DND-41 (cell line): ENCODE measurements at places on chromosomes 7 and 10.

DNA sequence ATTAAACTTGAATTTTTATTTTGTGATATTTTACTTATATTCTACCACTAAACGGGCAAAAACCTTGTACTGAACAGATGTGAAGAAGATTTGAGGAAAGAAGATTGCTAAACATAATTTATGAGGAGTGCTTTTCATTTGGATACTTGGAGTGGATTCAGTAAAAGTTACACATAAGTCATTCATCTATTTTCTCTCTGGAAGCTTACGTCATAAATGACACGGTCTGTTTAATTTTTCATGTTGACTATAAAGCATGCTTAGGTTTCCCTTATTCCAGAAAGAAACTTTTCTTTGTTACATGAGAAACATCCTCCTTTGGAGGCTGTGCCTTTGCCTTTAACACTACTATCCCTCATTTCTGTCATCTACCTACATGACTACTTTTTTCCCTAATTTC is 53.9 kb downstream of the TFEC start:
- no peak for DNase-seq

DNA sequence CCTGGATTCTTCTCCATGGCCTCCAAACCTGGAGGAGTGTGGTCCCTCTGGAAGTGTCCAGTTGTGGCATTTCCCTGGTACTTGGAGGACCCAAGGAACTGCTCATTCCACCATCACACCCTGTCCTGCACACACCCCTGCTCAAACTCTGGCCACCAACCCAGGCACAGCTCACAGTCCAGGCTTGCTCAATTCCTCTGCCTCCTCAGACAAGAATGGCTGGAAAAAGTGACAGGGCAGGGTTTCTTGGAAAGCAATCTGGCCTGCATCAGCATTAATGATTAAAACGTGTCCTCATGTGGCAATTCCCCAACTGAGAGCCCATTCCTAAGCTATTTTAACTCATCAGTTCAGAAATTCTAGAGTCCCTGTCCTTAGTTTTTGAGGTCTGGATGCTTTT is 17.2 kb upstream of the TPST1 start:
- no peak for DNase-seq

GRCh38 chr7:91265693-91266066 is 1.4 kb downstream of the FZD1 start:
- no peak for DNase-seq

GRCh38 chr7:73978661-73979563 is 49.1 kb upstream of the ELN start:
- DNase-seq, result peak; percentile 33

DNA sequence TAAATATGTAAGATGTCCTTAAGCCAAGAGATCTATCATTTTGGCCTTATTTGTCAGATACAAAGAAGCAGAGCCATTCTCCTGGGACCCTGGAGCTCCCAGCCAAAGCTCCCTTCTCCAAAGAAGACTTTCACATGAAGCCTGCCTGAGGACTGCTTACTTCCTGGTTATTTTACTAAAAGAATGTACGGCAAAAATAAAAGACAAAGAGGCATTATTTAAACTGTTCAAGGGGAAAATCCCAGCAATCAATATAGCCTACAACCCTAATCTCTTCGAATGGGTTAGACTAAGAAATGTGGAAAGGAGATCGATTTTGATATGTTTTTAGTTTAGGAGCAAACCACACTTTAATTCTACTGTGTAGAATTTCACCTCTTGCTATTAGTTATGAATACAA is 237.9 kb upstream of the CTBP2 start:
- DNase-seq, result no peak

GRCh38 chr7:117152213-117153007 is 170.4 kb downstream of the WNT2 start:
- DNase-seq, result no peak

GRCh38 chr10:129968853-129969183 is 4.7 kb upstream of the EBF3 start:
- no peak for DNase-seq

- DNase-seq, result peak; percentile 49
These were observed 7.6 kb upstream of the LARP4B start for GRCh38 chr10:938941-939678.

DNA sequence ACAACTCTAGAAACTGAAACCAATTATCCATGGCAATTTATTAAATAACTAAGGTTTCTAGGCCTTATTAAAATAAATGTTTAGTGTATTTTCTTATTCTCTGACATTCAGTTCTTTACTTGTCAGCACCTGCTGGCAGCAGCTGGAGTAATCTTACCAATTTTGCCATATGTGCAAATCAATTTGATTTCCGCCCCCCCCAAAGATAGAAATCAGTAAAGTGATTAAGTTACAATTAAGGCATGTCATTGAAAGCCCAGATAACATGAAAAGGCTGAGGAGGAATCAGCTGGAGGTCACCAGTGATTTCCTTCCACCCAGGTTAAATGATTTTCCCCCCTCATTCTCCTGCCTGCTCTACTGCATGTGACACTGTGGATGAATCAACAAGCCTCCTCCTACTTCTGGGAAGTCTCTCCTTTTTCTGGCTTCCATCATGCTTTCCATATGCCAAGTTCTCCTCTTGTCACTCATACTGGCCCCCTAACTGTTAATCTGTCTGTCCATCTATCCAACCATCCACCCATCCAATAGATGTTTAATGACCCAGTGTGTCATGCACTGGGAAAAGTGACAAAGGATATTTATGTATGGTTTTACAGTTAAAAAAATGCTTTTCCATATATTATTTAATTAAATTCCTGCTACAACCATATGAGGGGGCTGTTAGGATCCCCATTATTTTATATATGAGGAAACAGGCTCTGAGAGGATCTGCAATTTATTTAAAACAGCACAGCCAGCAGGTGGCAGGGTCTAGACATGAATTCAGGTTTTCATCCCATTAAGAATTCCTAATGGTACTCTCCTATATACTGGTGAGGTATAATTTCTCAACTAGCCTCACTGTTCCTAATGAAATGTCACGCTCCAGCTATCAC is 116.5 kb downstream of the ATXN7L1 start:
- no peak for DNase-seq

GRCh38 chr10:61801484-61801883 is 100.0 kb upstream of the ARID5B start:
- DNase-seq, result no peak

DNA sequence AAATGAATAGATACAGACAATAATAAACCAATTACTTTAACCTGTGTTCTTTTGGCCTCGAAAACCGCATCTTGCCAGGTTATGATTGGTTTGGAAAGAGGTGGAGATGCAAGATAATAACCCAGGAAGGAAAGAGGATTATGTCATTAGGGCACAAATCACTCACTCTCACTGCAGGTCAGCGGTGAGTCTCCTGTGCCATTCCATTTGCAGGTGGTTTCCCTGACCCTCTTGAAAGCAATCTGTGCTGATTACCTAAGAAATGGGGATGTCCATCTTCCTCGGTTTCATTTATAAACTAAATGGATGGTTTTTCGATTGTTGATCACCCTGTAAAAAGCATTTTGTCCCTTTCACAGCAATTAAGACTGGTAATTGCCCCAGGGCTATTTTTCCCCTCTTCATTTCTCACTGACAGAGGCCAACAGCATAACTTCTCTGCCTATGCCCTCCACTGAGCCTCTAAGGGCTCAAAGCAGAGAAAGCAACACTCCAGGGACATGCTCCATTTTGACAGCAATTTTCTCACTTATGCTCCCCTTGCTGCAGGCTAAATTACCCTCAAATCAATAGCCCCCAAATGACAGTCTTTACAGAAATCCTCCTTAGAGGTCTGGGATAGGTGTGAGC is 257.5 kb downstream of the IPMK start:
- DNase-seq, result no peak

DNA sequence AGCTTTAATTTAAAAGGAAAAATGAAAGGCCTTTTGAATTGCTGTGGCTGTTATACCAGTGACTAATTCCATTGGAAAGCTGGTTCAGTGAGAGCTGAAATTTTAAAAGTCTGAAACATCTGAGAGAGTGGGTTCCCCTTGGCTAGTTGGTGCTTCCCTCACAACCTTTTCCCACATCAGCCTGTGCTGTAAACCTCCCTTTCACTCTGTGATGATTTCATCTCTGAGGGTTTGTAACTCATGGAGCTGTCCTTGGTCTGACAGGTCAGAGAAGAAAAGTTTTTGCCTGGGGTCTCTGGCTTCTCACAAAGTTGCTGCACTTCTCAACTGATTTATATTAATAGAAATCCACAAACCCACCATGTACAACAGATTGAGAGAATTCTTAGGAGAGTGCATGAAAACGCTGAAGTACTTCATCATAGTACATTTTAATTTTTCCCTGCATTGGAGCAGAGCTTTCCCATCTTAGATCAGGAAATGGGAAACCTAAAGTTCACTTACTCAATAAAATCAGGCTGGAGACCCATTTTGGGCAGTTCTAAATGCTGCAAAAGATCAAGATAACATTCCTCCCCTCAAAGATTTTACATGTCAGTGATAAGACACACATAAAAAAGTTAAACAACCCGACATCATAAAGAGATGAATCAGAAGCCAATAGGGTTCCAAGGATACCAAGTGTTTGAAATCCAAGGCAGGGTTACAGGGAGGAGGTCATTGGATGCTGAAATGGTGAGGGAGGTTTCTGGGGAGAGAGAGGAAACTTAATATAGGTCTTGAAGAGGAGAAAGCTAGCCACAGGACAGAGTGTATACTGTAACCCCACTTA is 157.0 kb upstream of the MKLN1 start:
- no peak for DNase-seq

GRCh38 chr10:14016011-14016536 is 314.6 kb downstream of the FRMD4A start:
- DNase-seq, result no peak

DNA sequence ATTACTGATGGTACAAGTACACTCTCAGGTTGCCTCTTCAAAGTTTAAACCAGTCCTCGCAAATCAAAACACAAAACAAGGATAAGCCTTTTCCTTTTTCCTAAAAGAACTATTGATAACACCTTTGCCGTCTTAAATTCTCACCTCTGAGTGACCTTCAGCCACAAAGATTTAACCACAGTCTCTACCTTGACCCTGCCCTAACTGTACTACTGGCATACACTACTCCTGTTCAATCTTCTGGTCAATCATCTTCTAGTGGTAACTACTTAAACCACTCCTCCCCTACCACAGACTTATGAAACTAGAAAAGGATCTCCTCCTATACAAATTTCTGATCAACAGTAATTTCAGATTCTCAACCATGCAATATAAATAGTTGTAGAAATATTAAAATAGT is 15.1 kb downstream of the UPF2 start:
- no peak for DNase-seq

DNA sequence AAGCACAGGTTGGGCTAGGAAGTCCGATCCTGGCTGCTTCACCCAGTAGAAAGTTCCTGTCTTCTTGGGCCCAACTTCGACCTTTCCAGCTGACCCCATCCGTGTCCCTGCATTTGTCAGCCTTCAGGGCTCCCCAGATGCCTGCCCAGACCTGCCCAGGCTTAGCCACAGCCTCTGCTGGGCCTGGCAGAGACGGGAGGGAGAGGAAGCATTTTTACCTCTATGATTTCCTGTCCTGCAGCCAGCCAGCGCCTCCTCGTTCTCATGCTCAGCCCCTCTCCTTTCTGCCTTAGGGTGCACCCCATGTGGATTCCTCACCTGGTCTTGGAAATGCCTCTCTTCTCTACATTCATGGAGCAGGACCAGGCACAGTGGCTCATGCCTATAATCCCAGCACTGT is 3.7 kb downstream of the METTL27 start:
- DNase-seq, result no peak

- no peak for DNase-seq
These were observed 178.7 kb downstream of the DNAJB6 start for GRCh38 chr7:157515342-157516041.

DNA sequence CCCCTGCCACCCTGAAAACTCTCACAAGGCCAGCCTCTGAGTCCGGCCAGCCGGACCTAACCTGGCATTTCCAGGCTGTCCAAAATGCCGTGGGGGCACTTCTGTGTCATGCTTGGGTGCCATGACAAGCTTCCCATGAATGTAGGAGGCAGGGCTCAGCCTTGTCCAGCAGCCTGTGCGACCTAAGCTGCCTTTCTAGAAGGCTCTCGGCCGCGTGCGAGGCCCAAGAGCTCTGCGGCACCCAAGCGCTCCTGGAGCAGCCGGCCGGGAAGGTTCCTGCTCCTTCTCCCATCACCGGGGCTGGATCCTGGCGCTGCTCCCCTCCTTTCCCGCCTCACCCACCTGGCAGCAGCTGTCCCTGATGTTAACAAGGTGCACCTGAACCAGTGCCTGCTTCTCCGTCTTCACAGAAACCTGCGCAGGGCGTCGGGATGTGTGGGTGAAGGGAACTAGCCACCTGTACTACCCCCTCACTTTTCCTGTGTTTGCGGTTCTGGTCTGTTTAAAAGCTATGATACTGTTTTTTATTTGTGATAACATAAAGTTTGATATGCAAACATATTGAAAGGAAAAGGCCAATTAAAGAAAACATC is 6.1 kb downstream of the GPER1 start:
- DNase-seq, result no peak

GRCh38 chr7:140060788-140061606 is 1.8 kb downstream of the PARP12 start:
- DNase-seq, result no peak

- DNase-seq, result no peak
These were observed 588 bp downstream of the GET4 start for GRCh38 chr7:876972-877311.

DNA sequence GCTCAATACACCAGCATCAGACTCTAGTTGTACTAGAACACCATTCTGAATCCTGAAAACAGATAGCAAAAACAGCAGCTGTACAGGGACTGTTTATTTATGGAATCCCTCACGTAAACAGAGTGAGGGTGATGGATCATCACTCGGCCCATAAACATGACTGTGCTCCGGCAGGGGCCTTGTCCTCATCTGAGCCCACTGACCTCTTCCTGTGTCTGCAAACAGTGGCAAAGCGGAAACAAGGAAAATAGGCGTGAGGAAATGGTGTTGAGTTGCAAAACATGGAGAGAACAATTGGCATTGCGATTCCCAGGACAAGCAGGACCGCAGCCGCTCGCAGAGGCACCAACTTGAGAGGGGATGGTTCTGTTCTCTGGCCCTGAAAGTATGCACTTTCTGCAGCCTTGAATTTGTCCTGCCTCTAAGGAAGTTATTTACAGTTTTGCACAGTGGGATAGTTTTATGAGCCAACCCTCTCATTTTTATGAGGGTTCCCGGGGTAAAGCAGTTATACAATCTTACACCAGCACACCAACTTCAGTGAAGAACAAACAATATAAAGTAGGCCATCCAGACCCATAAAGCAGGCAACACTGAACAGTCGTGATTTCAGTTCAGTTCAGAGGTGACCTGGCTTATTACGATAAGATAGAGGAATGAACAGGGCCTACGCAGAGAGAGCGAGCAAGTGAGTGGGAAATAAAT is 248.0 kb upstream of the FZD8 start:
- DNase-seq, result no peak

DNA sequence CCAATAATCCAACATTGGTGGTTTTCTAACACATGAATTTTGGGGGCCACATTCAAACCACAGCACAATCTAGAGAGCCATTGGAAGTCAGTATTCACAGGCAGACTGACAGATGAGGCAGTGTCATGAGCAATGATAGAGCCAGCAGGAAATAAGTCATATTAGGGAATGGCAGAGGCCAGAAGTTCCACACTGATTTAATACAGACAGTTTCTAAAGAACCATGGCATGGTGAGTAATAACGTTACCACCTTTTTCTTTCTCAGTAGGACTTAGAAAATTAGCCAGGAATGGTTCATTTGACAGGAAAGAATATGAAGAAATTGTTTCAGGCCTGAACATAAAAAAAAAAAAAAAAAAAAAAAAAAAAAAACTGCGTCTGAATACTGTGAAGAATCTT is 210.3 kb downstream of the GPAM start:
- DNase-seq, result no peak
